Large intestine (tissue), 12 donors: ENCODE measurements at places on chromosomes 16 and 17. TPM values are rescaled to one million over a fixed set of nuclear protein-coding genes. Genes with fewer than 3 reads are reported as not detected.

The PROCA1 gene
- polyA plus RNA-seq = 5.7 TPM

The FOXF1 gene
- 22.3 TPM for polyA plus RNA-seq

The CIBAR2 gene
- 0.30 TPM for polyA plus RNA-seq

The CCNF gene
- 6.4 TPM for polyA plus RNA-seq

The HP gene
- 0.73 TPM for polyA plus RNA-seq

The CLDN9 gene
- polyA plus RNA-seq = 5.2 TPM

The LGALS9B gene
- 0.54 TPM for polyA plus RNA-seq

The HOXB2 gene
- polyA plus RNA-seq = 18.6 TPM

The KRT27 gene
- not detected for polyA plus RNA-seq

The KRTAP4-5 gene
- polyA plus RNA-seq = not detected

The TBC1D28 gene
- not detected for polyA plus RNA-seq

The KRTAP2-1 gene
- polyA plus RNA-seq = not detected

The ODAD4 gene
- 0.87 TPM for polyA plus RNA-seq

The IRF8 gene
- 35.4 TPM for polyA plus RNA-seq

The TSC2 gene
- polyA plus RNA-seq = 85.9 TPM

The POLR2C gene
- 76.6 TPM for polyA plus RNA-seq

The MT1A gene
- polyA plus RNA-seq = 0.31 TPM

The PPP1R27 gene
- 0.21 TPM for polyA plus RNA-seq

The SHMT1 gene
- 18.4 TPM for polyA plus RNA-seq

The RNF222 gene
- polyA plus RNA-seq = 0.13 TPM
